Activated naive CD8-positive, alpha-beta T cell treated with anti-CD3 and anti-CD28 coated beads, Interleukin-2, amount 50 U/mL, for 16 hours (primary cell): ENCODE measurements at places on chromosomes 5 and 9.

GRCh38 chr5:67897980-67898379, 317.6 kb upstream of the PIK3R1 start:
- no peak for DNase-seq

DNA sequence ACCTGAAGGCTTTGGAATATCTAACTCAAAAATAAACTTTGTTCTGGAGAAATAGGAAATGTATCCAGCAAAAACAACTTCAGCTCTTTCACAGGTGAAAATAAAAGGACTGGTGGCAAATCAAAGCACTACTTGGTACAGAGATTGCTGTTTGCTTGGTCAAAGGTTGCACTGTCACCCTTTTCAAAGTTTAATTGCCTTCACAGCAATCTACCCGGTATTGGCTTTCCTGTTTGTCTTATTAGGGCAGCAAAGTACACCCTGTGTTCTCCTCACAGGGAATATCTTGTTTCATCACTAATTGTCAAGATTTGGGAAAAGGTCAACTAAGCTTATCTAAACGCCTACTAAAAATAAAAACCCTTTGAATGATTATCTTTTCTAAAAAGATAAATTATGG, 214.1 kb upstream of the ADCY2 start:
- no peak for DNase-seq

- DNase-seq = no peak
Observed at GRCh38 chr5:39100851-39101396, 26.7 kb upstream of the RICTOR start.

GRCh38 chr5:160197341-160198144, 31.8 kb upstream of the FABP6 start:
- DNase-seq = no peak

DNA sequence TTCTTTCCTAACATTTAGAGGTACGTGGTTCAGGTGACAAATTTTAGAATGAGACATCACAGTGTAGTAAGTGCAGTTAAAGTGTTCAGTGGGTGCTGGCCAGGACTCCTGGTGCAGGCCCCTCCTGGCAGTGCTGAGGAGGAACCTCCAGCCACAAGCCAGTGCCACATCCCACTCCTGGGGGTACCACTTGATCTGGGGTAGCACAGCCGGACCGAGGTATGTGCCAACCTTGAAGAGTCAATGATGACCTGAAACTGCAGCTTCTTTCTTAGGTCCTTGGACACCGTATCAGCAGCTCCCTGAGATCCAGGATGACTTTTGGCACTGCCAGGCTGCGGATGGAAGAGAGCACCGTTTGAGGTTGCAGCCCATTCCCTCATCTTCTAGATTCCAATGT, 310.4 kb upstream of the IRX4 start:
- DNase-seq = no peak

DNA sequence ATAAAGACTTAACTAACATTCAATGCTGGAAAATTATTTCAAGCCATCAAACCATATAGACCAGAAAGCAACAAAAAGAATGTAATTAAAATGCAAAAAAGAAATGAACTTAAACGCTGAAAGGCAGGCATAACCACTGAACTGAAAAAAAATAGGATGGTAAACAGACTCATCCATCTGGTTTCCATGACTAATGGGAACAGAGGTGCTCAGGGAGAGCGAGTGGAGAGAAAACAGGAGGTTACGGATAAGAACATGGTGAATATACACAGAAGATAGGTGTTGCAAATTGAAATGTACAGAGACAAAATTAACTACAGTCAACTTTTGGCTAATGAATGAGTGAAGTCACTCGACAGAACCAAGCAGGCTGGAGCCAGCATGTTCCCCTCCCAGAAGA, 43.5 kb upstream of the RNF38 start:
- DNase-seq = no peak

GRCh38 chr9:135992486-135993408, 31.6 kb upstream of the UBAC1 start:
- no peak for DNase-seq

- DNase-seq = no peak
Observed at GRCh38 chr5:17288570-17288969, 71.1 kb downstream of the BASP1 start.

DNA sequence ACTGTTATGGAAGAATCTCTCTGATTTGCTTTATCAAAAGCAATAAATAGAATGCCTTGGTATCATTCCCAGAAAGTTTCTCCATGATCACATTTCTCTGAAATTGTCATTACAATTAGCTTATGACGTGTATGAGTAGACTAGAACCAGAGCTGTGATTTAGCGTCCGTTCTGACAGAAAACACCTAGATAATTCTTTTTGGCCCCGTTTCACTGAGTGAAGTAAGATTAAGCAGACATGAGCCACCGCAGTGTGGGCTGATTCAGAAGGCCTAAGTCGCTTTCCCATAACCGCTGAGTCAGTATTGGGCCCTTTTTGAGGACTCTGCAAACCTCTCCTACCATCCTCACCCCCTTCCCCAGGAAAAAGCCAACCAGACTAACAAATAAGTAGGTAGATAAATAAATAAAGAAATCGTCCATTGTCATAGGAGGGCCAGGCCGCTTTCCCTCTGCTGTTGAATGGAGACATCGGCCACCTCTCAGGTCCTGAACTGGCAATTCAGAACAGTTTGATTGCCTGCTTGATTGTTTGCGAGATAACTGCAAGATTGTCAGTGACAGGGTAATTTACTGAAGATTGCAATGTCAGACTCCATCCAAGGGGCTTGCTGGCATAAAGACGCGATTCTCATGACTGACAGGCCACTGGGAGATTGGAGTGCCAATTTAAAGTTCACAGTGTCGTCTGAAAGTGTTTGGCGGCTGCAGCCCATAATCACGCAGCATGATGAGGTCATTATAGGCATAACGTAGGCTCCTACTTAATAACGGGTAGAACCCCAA, 105.0 kb upstream of the WWC1 start:
- no peak for DNase-seq

GRCh38 chr9:109477258-109478050, 20.7 kb downstream of the PTPN3 start:
- no peak for DNase-seq

DNA sequence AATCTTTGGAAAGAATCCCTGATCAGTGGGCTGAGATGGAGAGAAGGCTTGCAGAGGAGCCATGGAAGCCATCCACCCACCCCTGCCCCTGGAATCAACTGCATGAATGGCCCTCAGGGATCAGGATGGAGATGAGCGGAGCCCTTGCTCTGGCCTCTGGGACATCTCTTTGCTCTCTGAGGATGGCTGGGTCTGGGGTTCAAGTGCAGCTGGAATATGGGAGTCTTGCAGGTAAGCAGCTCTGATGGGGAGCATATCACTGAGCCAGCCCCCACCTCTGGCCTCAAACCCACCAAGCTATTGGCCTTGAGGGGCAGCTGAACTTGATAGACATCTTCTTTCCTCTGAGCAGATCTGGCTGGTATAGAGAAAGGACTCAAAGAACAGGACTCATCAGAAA, 76.1 kb downstream of the C5orf15 start:
- no peak for DNase-seq

DNA sequence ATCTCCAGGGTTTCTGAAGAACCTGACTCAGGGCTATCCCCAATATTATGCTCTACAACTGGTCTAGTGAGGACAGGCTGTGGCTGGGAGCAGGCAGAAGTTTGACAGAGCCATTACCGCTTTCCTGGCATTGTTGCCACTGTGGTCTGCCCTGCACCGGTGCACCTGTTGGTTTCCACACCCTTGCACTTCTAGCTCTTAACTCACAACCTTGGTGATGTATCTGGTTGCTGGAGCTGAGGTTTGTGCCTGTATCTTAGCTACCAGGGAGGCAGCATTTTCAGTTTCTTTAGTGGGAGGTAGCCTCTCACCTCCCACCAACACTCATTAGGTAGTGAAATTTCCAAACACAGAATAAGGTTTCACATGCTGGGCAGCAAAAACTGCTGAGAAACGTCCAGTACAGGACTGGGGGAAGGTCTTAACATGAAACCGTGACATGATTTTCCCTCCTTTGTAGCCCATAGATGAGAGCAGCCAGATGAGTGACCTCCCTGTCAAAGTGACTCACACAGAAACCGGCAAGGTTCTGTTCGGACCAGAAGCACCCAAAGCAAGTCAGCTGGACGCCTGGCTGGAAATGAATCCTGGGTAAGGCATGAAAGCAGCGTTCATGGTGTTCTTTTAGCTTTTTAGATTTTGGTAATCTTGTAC, 57.7 kb downstream of the SMARCA2 start:
- no peak for DNase-seq

DNA sequence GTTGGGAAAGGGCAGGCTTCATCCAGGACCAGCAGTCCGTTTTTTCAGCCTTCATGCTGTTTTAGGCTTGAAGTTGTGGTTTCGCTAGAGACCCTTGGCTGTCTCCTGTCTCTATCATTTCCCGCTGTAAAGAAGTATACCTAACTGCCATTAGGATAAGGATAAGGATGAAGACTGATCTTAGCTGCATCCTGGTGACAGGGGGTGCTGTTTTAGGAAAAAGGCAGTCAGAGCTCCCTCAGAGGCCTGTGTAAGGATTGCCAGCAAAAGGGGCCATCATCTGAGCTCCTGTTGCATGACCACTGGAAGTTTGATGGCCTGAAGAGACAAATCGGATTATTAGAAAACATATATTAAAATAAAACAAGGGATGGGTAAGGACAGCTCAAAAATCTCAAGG, 64.8 kb upstream of the FGF10 start:
- no peak for DNase-seq

GRCh38 chr5:77398896-77399295, 93.2 kb downstream of the WDR41 start:
- no peak for DNase-seq

GRCh38 chr5:56471707-56472106, 238.6 kb upstream of the ANKRD55 start:
- no peak for DNase-seq

GRCh38 chr9:98357921-98358535, 102.6 kb upstream of the TBC1D2 start:
- no peak for DNase-seq

- DNase-seq = no peak
Observed at GRCh38 chr5:136108766-136109165, 23.9 kb upstream of the SMAD5 start.

- no peak for DNase-seq
Observed at GRCh38 chr5:157558681-157559080, 16.9 kb downstream of the ADAM19 start.

DNA sequence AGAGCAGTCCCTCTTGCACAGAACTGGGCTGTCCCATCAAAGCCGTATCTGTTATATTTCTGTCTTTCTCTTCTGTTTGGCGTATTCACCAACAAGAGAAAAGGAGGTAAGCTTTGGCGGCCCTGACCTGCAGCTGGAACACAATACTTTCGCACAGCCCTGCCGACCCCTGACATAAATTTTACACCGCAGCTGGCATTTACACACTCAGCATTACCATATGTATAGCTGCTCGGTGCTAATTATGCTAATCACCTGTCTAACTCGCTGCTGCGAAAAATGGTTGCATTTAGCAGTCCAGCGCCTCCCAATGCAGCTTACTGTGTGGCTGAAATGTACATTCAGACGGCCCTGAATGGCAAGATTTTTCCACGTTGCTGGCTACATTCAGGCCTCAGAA, 20.8 kb downstream of the PTCH1 start:
- DNase-seq = no peak

GRCh38 chr9:135876936-135877335, 30.4 kb downstream of the CAMSAP1 start:
- DNase-seq = no peak

GRCh38 chr5:122639033-122639432, 135.8 kb upstream of the SNX2 start:
- no peak for DNase-seq

- no peak for DNase-seq
Observed at GRCh38 chr9:93815135-93815534, 140.0 kb downstream of the BARX1 start.

- DNase-seq = no peak
Observed at GRCh38 chr9:99445920-99446319, 223.8 kb downstream of the SEC61B start.

DNA sequence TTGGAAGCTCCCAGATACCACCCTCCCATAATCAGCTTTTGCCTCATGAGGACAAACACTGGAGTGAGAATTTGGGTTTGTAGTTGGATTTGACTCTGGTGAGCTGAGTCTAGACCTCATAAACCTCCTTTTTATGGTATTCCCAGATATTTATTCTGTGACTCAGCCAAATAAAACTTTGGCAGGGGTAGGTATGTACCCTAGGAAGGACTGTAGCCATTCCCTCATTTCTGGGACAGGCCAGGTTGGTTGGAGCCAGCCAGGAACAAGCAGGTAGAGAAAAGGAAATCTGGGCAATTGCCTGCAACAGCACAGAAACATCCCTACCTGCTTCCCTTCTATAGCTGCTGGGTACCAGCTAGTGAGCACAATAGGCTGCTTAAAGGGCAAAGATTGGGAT, 19.4 kb downstream of the ENHO start:
- DNase-seq = no peak
